ENCODE measurements at places on chromosomes 2 and 18. TPM values are rescaled to one million over a fixed set of nuclear protein-coding genes. Genes with fewer than 3 reads are reported as not detected.
A peak's percentile ranks its signal among the peaks of the same experiment; 100 is the strongest.

The ANKRD30BL gene
- not detected for total RNA-seq

The SCYGR5 gene
- total RNA-seq, result not detected

The L3MBTL4 gene
- total RNA-seq, result 0.05 TPM

The GATA6 gene
- total RNA-seq, result not detected

The POLE4 gene
- 46.9 TPM for total RNA-seq

The SNTG2 gene
- 0.37 TPM for total RNA-seq

The AKAIN1 gene
- total RNA-seq, result not detected

- no peaks in the 10 kb centered on the region for H3K27me3 ChIP-seq
- peaks cover 29% of the 10 kb centered on the region for H3K36me3 ChIP-seq
- no peak for DNase-seq
- H3K4me1 ChIP-seq, result no peaks in the 10 kb centered on the region
These were observed 20.6 kb downstream of the DUSP11 start for GRCh38 chr2:73759285-73759764.

GRCh38 chr18:60469387-60470100 is 97.0 kb upstream of the MC4R start:
- no peaks in the 10 kb centered on the region for H3K27me3 ChIP-seq
- H3K36me3 ChIP-seq, result no peaks in the 10 kb centered on the region
- H3K4me3 ChIP-seq, result no peak overlapping the region
- no peak overlapping the region for H3K27ac ChIP-seq
- H3K4me1 ChIP-seq, result no peaks in the 10 kb centered on the region

DNA sequence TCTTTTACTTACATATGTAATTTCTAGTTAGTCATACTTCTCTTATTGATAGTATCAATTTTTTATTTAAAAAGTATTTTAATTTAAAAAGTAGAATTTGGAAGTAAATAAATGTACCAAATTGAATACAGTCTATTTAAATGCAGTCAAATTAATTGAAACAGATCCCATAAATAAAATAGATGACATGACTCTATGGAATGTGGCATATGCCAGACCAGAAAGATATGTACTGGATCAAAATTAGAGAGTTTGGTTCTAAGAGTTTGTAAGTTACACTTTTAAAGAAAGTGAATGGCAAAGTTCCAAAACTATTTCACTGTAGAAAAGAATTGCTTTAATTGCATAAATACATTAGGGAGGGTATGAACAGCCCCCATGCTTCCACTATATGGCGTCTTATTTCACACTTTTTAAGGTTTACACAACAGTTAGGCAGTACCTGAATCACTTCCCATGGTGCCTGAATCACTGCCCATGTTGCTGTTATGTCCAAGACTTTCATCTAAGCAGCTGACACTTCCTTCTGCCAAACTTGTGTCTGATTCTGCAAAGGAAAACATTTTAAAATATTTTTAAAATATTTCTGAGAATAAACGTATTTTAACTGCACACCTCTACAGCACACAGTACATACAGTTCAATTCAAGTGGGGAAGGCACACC is 25.2 kb downstream of the IFIH1 start:
- no peaks in the 10 kb centered on the region for H3K27me3 ChIP-seq
- no peak overlapping the region for H3K27ac ChIP-seq
- DNase-seq, result no peak
- H3K4me3 ChIP-seq, result no peak overlapping the region

- peak; percentile 80 for DNase-seq
- peaks cover 17% of the 10 kb centered on the region for H3K4me1 ChIP-seq
- peak overlapping the region; percentile 7 for H3K27ac ChIP-seq
- H3K27me3 ChIP-seq, result peaks cover 65% of the 10 kb centered on the region
- H3K4me3 ChIP-seq, result peak overlapping the region; percentile 61
These were observed 162.0 kb downstream of the RTP5 start for GRCh38 chr2:242031481-242032019.

DNA sequence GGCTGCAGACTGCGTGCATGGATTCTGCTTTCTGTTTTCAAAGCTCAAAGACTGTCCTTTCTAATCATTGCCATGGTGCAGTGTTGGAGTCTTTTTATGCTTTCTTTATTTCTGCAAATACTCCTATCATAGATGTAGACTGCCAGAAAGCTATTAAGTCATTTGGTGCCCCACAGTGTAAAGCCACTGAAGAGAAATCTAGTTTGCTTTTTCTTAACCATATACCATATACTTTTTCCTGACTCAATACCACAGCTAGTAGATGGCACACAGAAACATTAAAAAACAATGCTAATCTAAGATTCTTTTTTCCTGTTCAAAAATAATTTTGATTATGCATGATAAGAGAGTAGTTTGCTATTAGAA is 109.9 kb upstream of the RAB27B start:
- no peak for DNase-seq
- peak overlapping the region; percentile 80 for H3K4me3 ChIP-seq
- H3K27me3 ChIP-seq, result peaks cover 26% of the 10 kb centered on the region
- peaks cover 47% of the 10 kb centered on the region for H3K4me1 ChIP-seq
- H3K36me3 ChIP-seq, result peaks cover 4% of the 10 kb centered on the region

- H3K4me3 ChIP-seq, result no peak overlapping the region
- no peak for DNase-seq
- no peaks in the 10 kb centered on the region for H3K36me3 ChIP-seq
- H3K4me1 ChIP-seq, result peaks cover 5% of the 10 kb centered on the region
These were observed 29.6 kb downstream of the TFCP2L1 start for GRCh38 chr2:121255358-121255757.

GRCh38 chr2:196383799-196384198 is 212.4 kb upstream of the STK17B start:
- no peak overlapping the region for H3K27ac ChIP-seq
- H3K36me3 ChIP-seq, result no peaks in the 10 kb centered on the region
- peaks cover 6% of the 10 kb centered on the region for H3K27me3 ChIP-seq
- H3K4me1 ChIP-seq, result peaks cover 4% of the 10 kb centered on the region

- H3K4me3 ChIP-seq, result peak overlapping the region; percentile 55
- peaks cover 29% of the 10 kb centered on the region for H3K4me1 ChIP-seq
- peaks cover 17% of the 10 kb centered on the region for H3K36me3 ChIP-seq
- peak overlapping the region; percentile 80 for H3K27ac ChIP-seq
- H3K27me3 ChIP-seq, result no peaks in the 10 kb centered on the region
These were observed 31.7 kb downstream of the UBE2F start for GRCh38 chr2:237998530-237998929.

DNA sequence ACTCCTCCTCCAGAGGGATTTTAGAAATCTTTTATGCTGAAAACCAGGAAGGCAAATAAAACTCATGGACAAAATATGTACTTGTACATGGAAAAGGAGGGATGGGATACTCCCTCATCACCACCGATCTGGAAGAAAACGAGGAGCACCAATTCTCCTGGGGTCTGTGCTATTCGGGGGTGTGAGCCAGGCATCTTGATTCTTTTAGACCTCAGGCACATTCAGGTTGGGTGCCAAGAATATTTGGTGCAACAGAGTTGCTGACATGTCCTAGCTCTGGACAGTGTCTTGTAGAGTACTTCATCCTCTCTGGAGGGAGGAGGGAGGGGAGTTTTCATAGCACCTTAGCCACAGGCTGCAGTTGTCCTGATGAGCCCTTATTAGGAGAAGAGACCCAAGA is 163.0 kb downstream of the PRKCE start:
- DNase-seq, result no peak
- no peak overlapping the region for H3K27ac ChIP-seq
- no peaks in the 10 kb centered on the region for H3K27me3 ChIP-seq
- H3K36me3 ChIP-seq, result no peaks in the 10 kb centered on the region

GRCh38 chr2:58560531-58560930 is 319.4 kb upstream of the FANCL start:
- DNase-seq, result no peak
- no peaks in the 10 kb centered on the region for H3K36me3 ChIP-seq
- no peak overlapping the region for H3K27ac ChIP-seq
- H3K4me3 ChIP-seq, result no peak overlapping the region

DNA sequence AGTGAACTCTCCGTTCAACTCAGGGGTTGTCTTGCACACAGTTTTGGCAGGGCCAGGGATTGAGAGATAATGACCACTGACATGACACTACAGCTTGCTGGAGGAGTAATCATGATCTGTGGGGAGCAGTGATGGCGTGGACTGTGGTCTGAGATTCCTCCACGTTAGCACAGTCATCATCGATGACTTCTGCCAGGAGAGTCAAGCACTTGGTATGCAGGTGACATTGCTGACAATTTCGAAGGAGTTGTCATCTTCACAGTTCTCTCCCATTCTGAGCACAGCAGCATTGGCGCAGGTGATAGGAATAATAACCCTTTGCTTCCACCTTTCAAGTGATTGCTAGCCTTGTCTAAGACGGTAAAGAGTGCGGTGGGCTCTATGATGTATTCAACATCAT is 79.8 kb downstream of the SGPP2 start:
- H3K4me1 ChIP-seq, result peaks cover 10% of the 10 kb centered on the region
- no peak overlapping the region for H3K27ac ChIP-seq
- no peak overlapping the region for H3K4me3 ChIP-seq
- H3K27me3 ChIP-seq, result no peaks in the 10 kb centered on the region
- no peak for DNase-seq

DNA sequence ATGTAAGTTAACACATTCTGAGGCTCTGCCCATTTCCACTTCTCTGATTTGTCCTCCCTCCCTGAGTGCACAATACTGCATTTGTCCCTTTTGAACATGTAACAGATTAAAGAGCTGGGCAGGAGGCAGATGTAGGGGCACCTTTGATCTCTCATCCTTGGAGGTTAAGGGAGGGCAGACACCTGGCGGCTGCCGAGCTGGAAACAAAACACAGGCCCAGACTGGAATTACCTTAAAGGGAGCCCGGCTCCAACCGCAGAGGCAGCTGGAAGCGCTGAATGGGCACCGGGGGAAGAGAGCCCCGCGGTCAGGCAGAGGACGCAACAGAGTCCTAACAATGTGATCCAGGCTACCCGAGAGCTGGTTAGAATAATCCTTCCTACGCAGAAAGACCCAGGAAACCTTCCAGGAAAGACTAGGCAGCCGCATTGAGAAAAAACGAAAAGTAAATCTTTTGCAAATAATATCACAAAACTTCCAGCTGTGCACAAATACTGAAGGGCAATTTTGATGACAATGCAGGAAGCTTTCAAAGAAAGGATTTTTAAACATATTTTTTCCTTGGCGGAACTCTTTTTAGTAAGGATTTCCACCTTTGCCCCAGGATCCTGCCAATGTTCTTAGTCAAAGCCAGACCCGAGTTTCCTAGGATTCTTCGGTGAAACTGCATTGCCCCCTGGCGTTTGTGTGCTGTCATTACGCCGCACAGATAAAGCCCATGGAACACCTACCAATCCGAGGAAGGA is 216.0 kb downstream of the TGIF1 start:
- DNase-seq, result peak; percentile 76
- peaks cover 3% of the 10 kb centered on the region for H3K27me3 ChIP-seq
- no peaks in the 10 kb centered on the region for H3K36me3 ChIP-seq
- H3K4me1 ChIP-seq, result peaks cover 21% of the 10 kb centered on the region
- H3K27ac ChIP-seq, result no peak overlapping the region

DNA sequence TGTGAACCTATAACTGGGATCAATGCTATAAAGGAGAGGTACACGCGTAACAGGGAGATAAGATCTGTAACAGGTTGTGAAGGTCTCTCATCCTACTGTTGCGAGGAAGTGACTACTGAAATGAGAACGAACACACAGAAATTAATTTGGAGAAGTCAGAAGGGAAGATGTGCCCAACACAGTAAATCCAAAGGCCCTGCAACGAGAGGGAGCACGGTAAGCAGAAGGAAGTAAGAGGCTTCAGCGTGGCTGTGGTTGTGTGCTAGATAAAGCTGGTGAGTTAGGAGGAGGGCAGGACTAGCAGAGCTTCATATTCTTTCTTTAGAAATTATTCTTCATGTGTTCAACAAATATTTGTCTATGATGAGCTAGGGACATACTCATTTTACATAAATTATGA is 2.5 kb upstream of the ATG16L1 start:
- H3K36me3 ChIP-seq, result peaks cover 13% of the 10 kb centered on the region
- peak overlapping the region; percentile 70 for H3K27ac ChIP-seq
- H3K27me3 ChIP-seq, result no peaks in the 10 kb centered on the region
- no peak overlapping the region for H3K4me3 ChIP-seq
- no peak for DNase-seq
- peaks cover 54% of the 10 kb centered on the region for H3K4me1 ChIP-seq

GRCh38 chr2:212327171-212327809 is 211.3 kb downstream of the ERBB4 start:
- H3K4me3 ChIP-seq, result no peak overlapping the region
- DNase-seq, result no peak
- no peaks in the 10 kb centered on the region for H3K27me3 ChIP-seq
- H3K36me3 ChIP-seq, result no peaks in the 10 kb centered on the region
- no peaks in the 10 kb centered on the region for H3K4me1 ChIP-seq

- H3K4me3 ChIP-seq, result no peak overlapping the region
- H3K36me3 ChIP-seq, result no peaks in the 10 kb centered on the region
- no peaks in the 10 kb centered on the region for H3K4me1 ChIP-seq
These were observed 83.1 kb downstream of the EDAR start for GRCh38 chr2:108905906-108906305.

- peaks cover 64% of the 10 kb centered on the region for H3K36me3 ChIP-seq
- H3K4me1 ChIP-seq, result peaks cover 72% of the 10 kb centered on the region
- DNase-seq, result no peak
- H3K4me3 ChIP-seq, result peak overlapping the region; percentile 88
These were observed 3.5 kb downstream of the ICOS start for GRCh38 chr2:203940039-203940438.

DNA sequence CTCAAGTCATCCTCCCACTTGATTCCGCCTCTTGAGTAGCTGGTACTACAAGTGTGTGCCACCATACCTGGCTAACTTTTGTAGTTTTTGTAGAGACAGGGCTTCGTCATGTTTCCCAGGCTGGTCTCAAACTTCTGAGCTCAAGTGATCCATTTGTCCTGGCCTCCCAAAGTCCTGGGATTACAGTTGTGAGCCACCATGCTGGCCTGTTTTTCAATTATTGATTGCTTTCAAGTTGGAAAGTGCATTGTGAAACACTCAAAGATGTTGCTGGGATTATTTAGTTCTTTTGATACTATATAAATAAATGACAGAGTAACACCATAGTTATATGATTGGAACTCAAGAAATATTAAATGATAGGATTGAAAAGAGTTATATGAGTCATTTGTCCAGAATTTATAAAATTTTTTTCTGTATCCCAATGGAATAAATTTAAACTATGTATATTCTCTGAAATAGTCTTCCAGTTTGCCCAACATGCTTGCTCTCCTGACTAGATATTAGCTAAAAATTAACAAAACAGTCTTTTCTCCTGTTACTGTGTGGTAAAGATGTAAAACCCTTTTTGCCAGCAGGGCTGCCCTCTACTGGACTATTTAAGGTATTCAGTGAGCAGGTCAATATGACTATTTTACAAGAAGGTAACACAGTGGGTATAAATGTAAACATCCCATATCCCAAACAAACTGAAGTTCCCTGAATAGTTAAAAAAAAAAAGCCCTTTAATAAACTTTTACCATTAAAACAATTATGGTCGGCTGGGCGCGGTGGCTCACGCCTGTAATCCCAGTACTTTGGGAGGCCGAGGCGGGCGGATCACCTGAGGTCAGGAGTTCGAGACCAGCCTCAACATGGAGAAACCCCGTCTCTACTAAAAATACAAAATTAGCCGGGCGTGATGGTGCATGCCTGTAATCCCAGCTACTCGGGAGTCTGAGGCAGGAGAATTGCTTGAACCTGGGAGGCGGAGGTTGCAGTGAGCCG is 42.7 kb downstream of the ACSL3 start:
- no peak for DNase-seq
- H3K4me3 ChIP-seq, result no peak overlapping the region
- peaks cover 12% of the 10 kb centered on the region for H3K4me1 ChIP-seq
- peaks cover 2% of the 10 kb centered on the region for H3K36me3 ChIP-seq
